ENCODE measurements at places on chromosomes 3 and 15.

DNA sequence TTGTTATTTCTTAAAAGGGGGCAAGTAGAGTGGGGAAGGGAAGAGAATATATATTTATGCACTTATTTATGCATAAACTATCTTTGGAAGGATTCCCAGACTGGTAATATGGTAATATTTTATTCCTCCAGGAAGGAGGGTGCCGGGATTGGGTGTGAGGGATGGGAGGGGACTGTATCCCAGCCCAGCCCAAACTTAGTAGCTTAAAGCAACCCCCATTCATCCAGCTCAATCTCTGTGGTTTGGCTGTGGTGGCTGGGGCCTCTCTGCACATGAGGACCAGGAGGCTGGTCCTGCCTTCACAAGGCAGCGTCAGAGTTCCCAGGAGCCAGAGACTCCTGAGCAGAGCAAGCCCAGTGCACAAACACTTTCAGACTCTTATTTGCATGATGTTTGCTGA is 48.4 kb downstream of the CCNL1 start:
- no peak for DNase-seq

- DNase-seq, result peak; percentile 35
Measured at GRCh38 chr3:49165771-49166751, at the start of gene CCDC71. CCDC71 (minus strand) TSS chr3:49166331; CDS start chr3:49164208, 2,123 bp downstream.

- DNase-seq, result no peak
Measured at GRCh38 chr3:193248848-193249468, 7.9 kb downstream of the PLAAT1 start.

DNA sequence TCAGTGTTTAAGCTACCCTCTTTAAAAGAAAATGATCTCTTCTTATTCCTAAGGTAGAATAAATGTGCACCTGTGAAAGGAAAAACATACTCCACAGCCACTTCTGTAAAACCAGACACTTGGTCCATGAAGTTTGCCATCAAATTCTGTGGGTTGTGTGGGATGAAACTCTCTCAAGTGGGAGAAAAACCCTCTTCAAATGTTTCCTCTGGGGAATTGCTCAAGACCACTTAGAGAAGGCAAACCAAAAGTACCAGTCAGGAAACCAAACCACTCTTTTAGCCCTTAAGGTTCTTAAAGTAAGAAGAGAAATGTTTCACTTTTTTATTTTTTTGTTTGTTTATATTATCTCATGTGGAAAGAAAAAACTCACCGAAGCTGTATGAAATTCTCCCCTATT is 1.2 kb downstream of the COL8A1 start:
- no peak for DNase-seq
